ENCODE measurements at places on chromosomes 6 and 20. TPM values are rescaled to one million over a fixed set of nuclear protein-coding genes. Genes with fewer than 3 reads are reported as not detected.

Gene BMP7
- not detected for total RNA-seq

Gene TRIM38
- total RNA-seq, result 7.0 TPM

Gene ZNF76
- 15.6 TPM for total RNA-seq

Gene PRSS16
- not detected for total RNA-seq

Gene NFS1
- total RNA-seq, result 24.7 TPM

DNA sequence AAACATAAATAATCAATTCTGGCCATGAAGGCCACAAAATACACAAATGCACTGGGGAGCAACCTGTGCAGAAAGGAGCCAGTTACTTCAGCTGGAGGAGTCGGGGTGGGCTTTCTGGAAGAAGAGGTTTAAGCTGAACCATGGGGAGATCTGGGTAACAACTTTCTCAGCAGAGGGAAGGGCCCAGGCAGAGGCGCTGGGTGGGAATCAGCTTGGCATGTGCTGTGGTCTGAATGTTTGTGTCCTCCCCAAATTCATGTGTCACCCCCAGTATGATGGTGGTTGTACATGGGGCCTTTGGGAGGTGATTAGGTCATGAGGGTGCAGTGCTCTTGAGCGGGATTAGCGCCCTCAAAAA, 107.9 kb downstream of the SYCP2 start:
- no peak for DNase-seq
- H3K27me3 ChIP-seq, result 0 out of 2 replicates have a peak, but pooled peaks cover 7% of the 10 kb centered on the region
- no peak overlapping the region for H3K4me3 ChIP-seq
- no peaks in the 10 kb centered on the region for H3K36me3 ChIP-seq
- no peak overlapping the region for H3K27ac ChIP-seq

- H3K4me1 ChIP-seq, result no peaks in the 10 kb centered on the region
- H3K27ac ChIP-seq, result no peak overlapping the region
Observed at GRCh38 chr6:117974914-117975627, 68.0 kb downstream of the SLC35F1 start.

DNA sequence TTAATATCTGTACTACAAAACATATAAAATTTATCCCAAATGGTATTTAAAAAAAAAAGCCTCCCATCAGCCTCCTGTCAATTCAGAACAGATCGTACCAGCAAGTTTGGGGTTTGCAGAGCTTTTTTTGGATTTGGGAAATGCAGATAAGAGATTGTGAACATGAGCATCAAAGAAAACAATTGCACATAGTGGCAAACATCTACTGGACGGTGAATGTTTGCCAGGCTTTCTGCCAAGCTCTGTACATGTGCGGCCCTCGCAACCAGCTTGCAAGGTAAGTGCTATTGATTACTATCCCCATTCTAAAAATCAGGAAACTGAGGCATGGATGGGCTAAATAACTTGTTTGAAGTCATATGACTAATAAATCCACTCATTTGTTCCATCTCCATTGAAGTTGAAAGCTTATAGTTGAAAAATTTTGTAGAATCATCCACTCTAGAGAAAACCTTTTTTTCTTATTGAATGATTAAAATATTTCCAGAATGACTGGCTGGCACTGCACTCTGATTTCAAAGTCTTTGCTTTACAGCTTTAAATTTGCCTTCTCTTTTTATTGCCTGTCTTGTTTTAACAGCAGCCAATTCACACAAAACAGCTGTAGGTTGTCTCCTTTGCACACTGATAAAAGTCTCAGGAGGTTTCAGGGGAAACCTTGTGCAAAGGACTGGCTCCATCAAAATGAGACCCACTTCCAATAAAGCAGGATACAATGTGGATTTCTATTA, 37.4 kb upstream of the SIRT5 start:
- no peak for DNase-seq
- H3K4me3 ChIP-seq, result no peak overlapping the region
- H3K27ac ChIP-seq, result no peak overlapping the region
- no peaks in the 10 kb centered on the region for H3K27me3 ChIP-seq
- no peaks in the 10 kb centered on the region for H3K4me1 ChIP-seq

DNA sequence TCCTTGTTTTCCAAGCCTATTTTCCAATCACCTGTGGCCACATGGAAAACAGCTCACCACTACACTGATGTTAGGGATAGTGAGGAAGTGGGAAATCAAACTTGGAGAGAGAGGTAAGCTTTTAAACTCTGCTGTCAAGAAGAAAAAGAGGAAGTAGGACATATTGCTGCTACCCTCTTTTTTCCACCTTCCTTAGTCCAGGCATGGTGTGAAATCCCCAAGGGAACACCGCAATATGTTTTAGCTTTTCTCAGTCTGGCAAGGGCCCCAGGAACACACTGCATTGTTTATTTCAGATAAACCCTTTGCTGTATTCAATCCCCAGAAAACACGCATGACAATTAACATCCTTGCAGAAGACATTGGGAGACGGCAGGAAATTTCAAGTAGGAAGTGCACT, 61.3 kb downstream of the HS3ST5 start:
- DNase-seq, result no peak
- no peaks in the 10 kb centered on the region for H3K27me3 ChIP-seq
- no peak overlapping the region for H3K4me3 ChIP-seq

DNA sequence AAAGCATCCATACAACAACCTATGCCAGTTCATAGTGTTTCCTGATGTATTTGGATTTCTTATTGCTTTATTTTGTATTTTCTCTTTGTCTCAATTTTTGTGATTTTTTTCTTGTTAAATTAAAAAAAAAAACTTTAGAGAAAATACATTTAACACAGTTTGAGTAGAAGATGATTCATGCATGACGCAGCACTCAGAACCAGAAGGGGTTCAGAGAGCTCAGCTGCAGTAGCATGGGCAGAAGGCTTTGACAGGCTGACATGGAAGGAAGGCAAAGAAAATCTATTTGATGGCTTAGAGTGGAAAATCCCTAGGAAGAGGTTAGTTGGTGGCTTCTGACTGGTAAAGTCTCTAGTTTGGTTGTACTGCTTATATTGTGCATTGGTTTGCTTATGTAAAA, 207.2 kb upstream of the STXBP5 start:
- no peak for DNase-seq
- 0 out of 2 replicates have a peak, but pooled peaks cover 3% of the 10 kb centered on the region for H3K4me1 ChIP-seq
- H3K27ac ChIP-seq, result no peak overlapping the region
- H3K4me3 ChIP-seq, result no peak overlapping the region
- no peaks in the 10 kb centered on the region for H3K36me3 ChIP-seq

GRCh38 chr6:97081010-97081590, 156.6 kb downstream of the KLHL32 start:
- no peak overlapping the region for H3K27ac ChIP-seq
- no peaks in the 10 kb centered on the region for H3K36me3 ChIP-seq
- H3K4me1 ChIP-seq, result no peaks in the 10 kb centered on the region
- H3K27me3 ChIP-seq, result peaks cover 3% of the 10 kb centered on the region
- DNase-seq, result no peak

GRCh38 chr6:153962555-153962954, 76.5 kb upstream of the OPRM1 start:
- H3K27me3 ChIP-seq, result 0 out of 2 replicates have a peak, but pooled peaks cover 2% of the 10 kb centered on the region
- no peak overlapping the region for H3K4me3 ChIP-seq
- H3K27ac ChIP-seq, result no peak overlapping the region
- H3K36me3 ChIP-seq, result no peaks in the 10 kb centered on the region

DNA sequence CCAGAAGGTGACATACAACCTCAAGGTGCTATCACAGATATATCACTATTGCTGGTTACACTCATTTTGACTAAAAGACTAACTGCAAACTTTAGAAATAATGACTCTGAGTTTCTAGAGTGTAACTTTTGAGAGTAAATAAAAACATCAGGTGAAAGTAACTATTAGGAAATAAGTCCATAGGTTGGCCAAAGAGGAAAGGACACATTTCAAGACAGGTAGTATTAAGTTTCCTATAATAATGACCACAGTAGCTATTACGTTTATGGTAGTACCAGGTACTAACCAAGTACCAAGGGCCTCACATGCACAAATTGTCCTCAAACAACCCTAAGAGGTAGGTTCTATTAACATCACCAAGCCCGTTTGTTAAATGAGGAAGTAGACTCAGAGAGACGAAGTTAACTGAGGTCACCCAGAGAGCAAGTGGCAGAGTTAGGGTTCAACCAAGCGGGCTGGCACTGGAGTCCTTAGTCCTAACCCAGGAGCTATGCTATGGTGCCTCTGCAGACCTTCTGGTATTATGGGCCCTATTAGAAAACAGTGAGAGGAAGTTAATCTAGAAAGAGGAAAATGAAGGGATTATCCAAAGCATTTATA, 36.8 kb downstream of the HEBP2 start:
- H3K27ac ChIP-seq, result no peak overlapping the region
- peaks cover 18% of the 10 kb centered on the region for H3K36me3 ChIP-seq
- H3K4me1 ChIP-seq, result no peaks in the 10 kb centered on the region
- H3K4me3 ChIP-seq, result no peak overlapping the region
- H3K27me3 ChIP-seq, result no peaks in the 10 kb centered on the region

DNA sequence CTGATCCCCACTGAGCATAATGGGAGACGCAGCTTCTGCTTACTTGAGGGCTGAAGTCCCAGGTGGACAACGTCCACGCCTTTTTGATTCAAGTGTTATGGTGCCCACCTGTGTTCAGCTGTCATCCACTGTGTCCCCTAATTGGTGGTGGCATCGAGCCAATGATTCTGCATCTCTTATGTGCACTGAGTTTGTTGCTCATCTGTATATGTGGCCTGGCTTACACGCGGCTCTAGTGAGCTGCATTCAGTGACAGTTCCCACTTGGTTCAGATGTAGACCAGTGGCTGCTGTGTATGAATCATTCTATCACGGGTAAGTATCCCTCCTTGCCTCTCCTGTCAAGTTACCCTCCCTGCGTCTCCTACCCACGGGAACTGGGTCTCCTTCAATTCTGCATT, 131.2 kb upstream of the CLDN20 start:
- no peaks in the 10 kb centered on the region for H3K27me3 ChIP-seq
- no peak overlapping the region for H3K27ac ChIP-seq
- H3K4me1 ChIP-seq, result peaks cover 53% of the 10 kb centered on the region
- peaks cover 53% of the 10 kb centered on the region for H3K36me3 ChIP-seq
- no peak for DNase-seq
- no peak overlapping the region for H3K4me3 ChIP-seq

GRCh38 chr6:106617302-106617701, 12.0 kb downstream of the RTN4IP1 start:
- H3K36me3 ChIP-seq, result no peaks in the 10 kb centered on the region
- no peak overlapping the region for H3K4me3 ChIP-seq
- H3K27ac ChIP-seq, result no peak overlapping the region
- DNase-seq, result no peak

GRCh38 chr6:106170030-106170791, 84.1 kb downstream of the PRDM1 start:
- H3K36me3 ChIP-seq, result no peaks in the 10 kb centered on the region
- H3K4me3 ChIP-seq, result no peak overlapping the region
- no peak for DNase-seq
- no peak overlapping the region for H3K27ac ChIP-seq
- no peaks in the 10 kb centered on the region for H3K4me1 ChIP-seq

- H3K27me3 ChIP-seq, result peaks cover 11% of the 10 kb centered on the region
- H3K4me3 ChIP-seq, result no peak overlapping the region
- DNase-seq, result no peak
- H3K36me3 ChIP-seq, result no peaks in the 10 kb centered on the region
- no peak overlapping the region for H3K27ac ChIP-seq
Observed at GRCh38 chr20:21708738-21709534, 3.5 kb downstream of the PAX1 start.

DNA sequence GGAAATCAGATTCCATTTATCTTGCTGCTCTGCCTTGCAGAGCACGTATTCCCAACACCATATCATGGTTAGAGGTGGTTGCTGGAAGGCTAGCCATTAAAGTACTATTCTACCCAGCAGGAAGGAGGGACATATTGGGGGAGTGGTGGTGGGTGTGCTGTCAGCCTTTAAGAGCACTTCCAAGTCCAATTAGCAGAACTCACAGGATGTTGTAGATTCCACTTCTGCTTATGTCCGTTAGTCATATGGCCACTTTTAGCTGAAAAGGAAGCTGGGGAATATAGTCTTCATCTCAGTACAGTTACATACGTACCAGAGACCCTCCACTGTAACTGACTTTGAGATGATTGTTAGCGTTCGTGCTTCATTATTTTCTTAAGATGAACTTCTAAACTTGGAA, 94.4 kb downstream of the SAMD3 start:
- no peak overlapping the region for H3K4me3 ChIP-seq
- H3K27me3 ChIP-seq, result no peaks in the 10 kb centered on the region
- peaks cover 10% of the 10 kb centered on the region for H3K4me1 ChIP-seq
- no peaks in the 10 kb centered on the region for H3K36me3 ChIP-seq

GRCh38 chr6:148819852-148820251, 73.0 kb downstream of the UST start:
- no peak overlapping the region for H3K4me3 ChIP-seq
- DNase-seq, result no peak
- no peaks in the 10 kb centered on the region for H3K27me3 ChIP-seq
- no peak overlapping the region for H3K27ac ChIP-seq
- no peaks in the 10 kb centered on the region for H3K36me3 ChIP-seq

GRCh38 chr6:104987218-104987617, 30.3 kb downstream of the LIN28B start:
- no peak overlapping the region for H3K4me3 ChIP-seq
- DNase-seq, result no peak
- no peak overlapping the region for H3K27ac ChIP-seq
- H3K36me3 ChIP-seq, result no peaks in the 10 kb centered on the region
- no peaks in the 10 kb centered on the region for H3K4me1 ChIP-seq
- H3K27me3 ChIP-seq, result peaks cover 6% of the 10 kb centered on the region

GRCh38 chr6:165939047-165939446, 228.6 kb downstream of the TBXT start:
- H3K27me3 ChIP-seq, result no peaks in the 10 kb centered on the region
- no peaks in the 10 kb centered on the region for H3K4me1 ChIP-seq
- DNase-seq, result no peak
- no peak overlapping the region for H3K27ac ChIP-seq

DNA sequence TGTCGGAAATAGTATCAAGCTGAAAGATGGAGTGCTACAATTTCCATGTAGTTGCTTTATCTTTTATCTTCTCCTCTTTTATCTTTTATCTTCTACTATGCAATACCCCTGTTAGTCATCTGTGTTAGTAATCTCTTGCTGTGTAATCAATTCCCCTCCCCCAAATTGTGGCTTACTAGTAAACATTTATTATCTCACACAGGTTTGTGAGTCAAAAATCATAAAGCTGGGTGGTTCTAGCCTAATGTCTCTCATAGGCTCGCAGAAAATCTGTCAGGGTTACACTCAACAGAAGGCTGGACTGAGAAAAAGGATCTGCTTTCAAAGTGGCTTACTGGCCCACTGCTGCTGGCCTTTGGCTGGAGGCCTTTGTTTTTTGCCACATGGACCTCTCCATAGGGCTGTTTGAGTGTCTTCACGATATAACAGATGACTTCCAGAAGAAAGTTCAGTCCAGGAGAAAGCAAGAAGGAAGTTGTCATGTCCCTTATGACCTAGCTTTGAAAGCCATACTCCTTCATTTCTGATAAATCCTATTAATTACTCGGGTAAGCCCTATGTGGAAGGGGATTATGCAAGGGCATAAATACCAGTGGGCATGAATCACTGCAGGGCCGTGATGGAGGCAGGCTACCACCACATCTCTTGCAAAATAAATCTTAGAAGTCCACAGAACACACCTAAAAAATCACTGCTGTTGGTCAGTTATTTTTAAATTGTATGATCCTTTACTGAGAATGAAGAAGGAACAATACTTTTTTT, 24.5 kb upstream of the PTCHD4 start:
- no peaks in the 10 kb centered on the region for H3K4me1 ChIP-seq
- no peak for DNase-seq
- no peak overlapping the region for H3K4me3 ChIP-seq

GRCh38 chr20:8518878-8519277, 386.8 kb downstream of the PLCB1 start:
- H3K4me3 ChIP-seq, result no peak overlapping the region
- H3K4me1 ChIP-seq, result no peaks in the 10 kb centered on the region
- H3K36me3 ChIP-seq, result no peaks in the 10 kb centered on the region
- H3K27ac ChIP-seq, result no peak overlapping the region
